ENCODE measurements at places on chromosomes 3 and 15. TPM values are rescaled to one million over a fixed set of nuclear protein-coding genes. Genes with fewer than 3 reads are reported as not detected.

- no peak for DNase-seq
These were observed 362.6 kb downstream of the SHQ1 start for GRCh38 chr3:72485641-72486040.

GRCh38 chr15:88419830-88420229 is 47.4 kb downstream of the MRPL46 start:
- DNase-seq = peak; percentile 9

DNA sequence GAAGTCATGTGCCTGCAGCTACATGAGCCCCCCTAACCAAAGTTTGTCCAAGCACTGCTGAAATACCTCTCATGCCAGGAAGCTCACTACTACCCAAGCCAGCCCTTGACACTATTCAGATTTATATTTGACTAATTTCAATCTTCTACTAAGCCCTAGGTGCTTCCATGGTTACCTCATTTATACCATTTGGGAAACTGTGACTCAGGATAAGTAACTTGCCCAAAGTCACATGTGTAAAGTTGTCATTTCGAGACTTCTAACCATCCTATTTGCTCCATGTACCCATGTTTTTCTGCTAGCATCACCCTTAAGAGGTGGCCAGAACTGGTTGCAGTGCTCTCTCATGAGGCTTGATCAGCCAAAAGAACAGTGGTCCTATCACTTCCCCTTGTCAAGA is 20.7 kb upstream of the TIMP4 start:
- DNase-seq = no peak

- peak; percentile 85 for DNase-seq
These were observed 303.1 kb downstream of the RPLP1 start for GRCh38 chr15:69755551-69756310.

GRCh38 chr15:44662478-44663409 is 718 bp downstream of the SPG11 start:
- DNase-seq = no peak

DNA sequence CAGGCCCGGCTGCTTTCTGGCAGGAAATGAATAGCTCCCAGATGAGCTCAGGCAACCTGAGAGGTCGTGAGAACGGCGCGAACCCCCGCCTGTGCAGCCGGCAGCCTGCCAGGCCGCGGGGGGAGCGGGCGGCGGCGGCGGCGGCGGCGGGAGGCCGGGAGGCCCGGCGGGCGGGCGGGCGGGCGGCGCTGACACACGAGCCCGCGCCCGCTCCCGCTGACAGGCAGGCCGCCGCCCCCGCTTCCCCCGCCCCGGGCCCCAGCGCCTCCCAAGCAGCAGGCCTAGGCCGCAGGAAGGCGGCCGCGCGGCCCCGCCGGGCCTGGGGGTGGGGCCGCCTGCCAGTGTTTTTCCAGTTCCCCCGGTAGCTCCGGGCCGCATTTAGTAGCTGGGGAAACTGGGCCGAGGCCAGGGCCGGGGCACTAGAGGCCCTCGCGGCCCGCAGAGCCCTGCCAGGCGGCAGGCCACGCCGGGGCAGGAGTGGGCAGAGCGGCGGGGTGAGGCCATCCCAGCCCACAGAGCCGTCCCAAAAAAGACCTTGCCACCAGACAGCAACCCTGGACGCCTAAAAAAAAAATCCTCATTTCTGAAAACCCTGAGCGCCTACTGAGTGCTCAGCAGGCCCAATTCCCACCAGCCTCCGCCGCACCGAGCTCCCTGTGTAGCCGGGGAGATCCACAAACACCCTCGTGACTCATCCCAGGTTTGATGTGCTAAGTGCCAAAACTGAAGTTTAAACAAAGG is 5.6 kb downstream of the HES1 start:
- DNase-seq = no peak

DNA sequence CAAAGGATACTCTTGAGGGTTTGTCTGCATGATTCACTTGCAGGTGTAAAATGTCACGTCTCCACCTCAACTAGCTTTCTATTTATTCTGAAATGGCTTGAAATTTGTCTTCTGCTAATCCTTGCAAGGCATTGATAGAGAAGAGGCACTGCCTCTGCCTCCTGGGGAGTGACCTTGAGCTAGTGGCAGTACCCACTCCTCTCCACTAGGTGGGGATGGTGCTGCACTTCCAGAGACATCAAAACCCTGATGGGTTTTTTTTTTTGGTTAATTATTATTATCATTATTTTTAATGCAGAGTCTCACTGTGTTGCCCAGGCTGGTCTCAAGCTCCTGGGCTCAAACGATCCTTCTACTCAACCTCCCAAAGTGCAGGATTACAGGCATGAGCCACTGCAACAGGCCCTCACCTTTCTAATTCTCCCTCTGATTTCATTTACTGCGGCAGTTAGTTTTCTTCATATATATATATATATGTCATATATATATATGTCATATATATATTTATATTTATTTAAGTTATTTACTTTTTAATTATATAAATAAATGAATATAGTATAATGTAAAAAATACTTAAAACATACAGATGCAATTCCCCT is 117.6 kb upstream of the EIF1B start:
- no peak for DNase-seq

DNA sequence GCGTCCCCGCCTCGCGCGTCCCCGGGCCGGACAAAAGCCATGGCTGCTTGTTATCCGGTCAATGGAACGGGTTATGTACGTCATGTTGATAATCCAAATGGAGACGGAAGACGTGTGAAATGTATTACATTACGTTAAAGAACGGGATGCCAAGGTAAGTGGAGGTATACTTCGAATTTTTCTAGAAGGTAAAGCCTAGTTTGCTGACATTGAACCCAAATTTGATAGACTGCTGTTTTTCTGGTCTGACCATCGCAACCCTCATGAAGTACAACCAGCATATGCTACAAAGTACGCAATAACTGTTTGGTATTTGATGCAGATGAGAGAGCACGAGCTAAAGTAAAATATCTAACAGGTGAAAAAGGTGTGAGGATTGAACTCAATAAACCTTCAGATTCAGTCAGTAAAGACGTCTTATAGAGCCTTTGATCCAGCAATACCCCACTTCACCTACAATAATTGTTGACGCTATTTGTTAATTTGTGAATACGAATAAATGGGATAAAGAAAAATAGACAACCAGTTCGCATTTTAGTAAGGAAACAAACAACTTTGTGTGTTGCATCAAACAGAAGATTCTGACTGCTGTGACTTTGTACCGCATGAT is 19.8 kb downstream of the WDR73 start:
- DNase-seq = no peak

DNA sequence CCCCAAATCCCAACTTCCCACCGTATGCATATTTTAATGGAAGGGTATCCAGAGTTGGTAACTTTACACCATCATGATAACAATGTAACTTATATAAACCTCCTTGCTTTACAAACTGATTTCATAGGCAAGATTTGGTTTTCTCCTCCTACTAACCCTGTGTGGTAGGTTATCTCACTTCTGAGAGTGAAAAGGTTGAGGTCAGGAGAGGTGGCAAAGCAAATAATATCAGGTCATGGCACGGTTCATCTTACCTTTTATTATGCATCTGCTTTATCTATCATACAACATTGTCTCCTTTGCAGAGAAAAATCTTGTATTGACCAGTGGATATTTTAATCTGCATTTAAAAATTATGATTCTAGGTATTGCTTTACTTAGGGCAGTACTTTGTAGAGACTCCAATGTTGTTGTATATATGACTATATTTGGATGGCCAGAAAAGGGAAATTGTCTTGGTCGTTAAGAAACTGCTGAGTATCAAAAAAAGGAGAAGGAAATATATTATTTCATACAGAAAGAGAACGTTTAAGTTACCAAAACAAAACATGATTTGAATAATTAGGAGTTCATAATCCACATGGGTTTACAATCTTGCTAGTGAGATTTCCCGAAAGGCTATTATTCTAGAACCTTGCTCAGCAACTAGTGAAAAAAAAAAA is 30.4 kb downstream of the NFKBIZ start:
- DNase-seq = no peak

Gene LIPH
- 1.9 TPM for total RNA-seq

GRCh38 chr3:126488886-126489569 is 13.3 kb upstream of the ZXDC start:
- no peak for DNase-seq

Gene ACKR4
- total RNA-seq = not detected

Gene PRR20G
- total RNA-seq = not detected

GRCh38 chr3:15492847-15493360 is 28.6 kb downstream of the COLQ start:
- DNase-seq = no peak

Gene PRICKLE2
- total RNA-seq = 2.5 TPM

Gene FETUB
- 0.36 TPM for total RNA-seq

GRCh38 chr3:135106445-135106844 is 311.4 kb downstream of the EPHB1 start:
- no peak for DNase-seq

DNA sequence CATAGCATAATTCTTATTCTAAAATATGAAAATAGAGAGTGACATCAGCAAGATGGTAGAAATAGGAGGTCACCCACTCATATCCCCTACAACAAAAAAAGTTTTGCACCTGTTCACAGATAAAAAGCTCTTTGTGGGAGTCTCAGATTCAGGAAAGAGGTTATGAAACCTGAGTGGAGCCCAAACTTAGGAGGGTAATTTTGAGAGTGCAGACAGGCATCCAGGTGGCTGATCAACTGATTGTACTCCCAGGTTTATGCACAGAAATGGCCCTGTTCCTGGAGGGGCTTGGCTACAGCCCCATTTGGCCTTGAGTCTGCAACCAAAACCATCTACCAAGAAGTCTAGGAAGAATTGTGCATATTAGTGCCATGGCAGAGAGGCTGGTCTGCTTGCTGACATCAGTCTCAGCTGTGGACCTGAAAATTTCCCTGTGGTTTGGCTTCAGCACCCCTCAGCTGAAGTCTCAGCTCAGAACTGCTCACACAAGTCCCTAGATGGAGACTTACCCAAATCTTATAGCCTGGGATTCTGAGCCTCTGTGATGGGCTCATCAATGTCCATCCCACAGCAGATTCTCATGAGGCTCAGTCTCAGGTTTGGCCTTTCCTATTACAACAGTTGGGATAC is 291.6 kb downstream of the IL20RB start:
- no peak for DNase-seq

- DNase-seq = no peak
These were observed 109.5 kb downstream of the SYNPR start for GRCh38 chr3:63387568-63387967.

- DNase-seq = no peak
These were observed 159.5 kb upstream of the TBC1D5 start for GRCh38 chr3:17901893-17902292.

GRCh38 chr3:81651139-81651538 is 110.3 kb downstream of the GBE1 start:
- DNase-seq = no peak

Gene SCAPER
- 5.4 TPM for total RNA-seq

Gene SH3GL3
- 1.0 TPM for total RNA-seq

Gene PLA2G4D
- total RNA-seq = not detected

DNA sequence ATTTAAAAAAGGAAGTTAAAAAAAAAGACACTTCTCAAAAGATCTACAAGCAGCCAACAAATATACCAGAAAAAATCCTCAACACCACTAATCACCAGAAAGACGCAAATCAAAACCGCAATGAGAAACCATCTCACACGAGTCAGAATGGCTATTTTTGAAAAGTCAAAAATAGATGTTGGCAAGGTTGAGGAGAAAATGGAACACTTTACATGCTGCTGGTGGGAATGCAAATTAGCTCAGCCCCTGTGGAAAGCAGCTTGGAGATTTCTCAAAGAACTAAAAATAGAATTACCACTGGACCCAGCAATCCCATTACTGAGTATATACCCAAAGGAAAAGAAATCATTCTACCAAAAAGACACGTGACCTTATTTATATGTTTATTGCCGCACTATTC is 574.7 kb upstream of the ADAMTS9 start:
- no peak for DNase-seq
